ENCODE measurements at places on chromosomes 1 and 21.

DNA sequence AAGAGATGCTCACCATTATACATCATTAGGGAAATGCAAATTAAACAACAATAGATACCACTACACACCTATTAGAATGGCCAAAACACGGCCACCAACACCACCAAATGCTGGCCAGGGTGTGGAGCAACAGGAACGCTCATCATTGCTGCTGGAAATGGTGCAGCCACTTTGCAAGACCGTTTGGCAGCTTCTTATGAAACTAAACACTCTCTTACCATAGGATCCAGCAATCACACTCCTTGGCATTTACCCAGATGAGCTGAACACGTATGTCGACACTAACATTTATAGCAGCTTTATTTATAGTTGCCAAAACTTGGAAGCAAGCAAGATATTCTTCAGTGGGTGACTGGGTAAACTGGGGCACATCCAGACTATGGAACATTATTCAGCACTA lies 28.9 kb upstream of the ADARB1 start:
- ATAC-seq = no peak

DNA sequence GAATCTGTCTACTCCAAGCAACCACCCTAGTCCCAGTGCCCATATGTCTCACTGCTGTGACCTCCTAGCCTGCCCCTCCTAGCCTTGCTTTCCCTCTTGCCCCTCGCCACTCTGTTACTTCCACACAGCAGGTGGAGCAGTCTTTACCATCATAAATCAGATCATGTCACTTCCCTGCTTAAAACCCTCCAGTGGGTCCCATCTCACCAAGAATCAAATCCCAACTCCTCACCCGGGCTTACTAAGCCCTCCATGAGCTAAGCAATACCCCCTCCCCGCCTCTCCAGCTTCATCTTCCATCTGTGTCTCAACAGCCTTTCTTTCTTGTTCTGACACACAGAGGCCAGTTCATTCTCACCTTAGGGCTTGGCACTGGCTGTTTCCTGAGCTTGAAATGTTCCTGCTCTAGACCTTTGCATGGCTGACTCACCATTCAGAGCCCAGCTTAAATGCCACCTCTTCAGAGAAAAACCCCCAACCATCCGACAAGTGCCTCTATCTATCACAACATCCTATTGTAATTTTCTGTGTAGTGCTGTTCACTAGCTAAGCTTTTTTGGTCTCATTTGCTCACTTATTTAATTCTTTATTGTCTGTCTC lies 22.3 kb downstream of the KNCN start:
- peak; percentile 45 for ATAC-seq

DNA sequence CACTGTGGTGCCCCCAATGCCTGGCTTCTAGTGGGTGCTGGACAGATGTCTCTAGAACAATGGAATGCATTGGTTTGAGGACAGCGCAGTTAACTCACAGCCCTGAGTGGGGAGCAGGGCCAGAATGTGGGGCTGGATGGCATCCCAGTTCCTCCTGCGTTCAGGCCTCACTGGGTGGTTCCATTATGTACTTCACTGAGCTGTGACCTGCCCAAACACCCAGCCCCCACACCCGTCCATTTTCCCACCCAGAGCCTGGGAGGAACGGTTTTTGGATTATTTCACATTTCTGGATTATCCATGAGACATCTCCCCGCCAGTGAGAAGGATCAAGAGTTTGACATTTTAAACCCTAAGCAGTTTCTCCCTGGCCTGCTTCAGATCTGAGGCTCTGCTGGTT lies 55.3 kb upstream of the WASF2 start:
- no peak for ATAC-seq

DNA sequence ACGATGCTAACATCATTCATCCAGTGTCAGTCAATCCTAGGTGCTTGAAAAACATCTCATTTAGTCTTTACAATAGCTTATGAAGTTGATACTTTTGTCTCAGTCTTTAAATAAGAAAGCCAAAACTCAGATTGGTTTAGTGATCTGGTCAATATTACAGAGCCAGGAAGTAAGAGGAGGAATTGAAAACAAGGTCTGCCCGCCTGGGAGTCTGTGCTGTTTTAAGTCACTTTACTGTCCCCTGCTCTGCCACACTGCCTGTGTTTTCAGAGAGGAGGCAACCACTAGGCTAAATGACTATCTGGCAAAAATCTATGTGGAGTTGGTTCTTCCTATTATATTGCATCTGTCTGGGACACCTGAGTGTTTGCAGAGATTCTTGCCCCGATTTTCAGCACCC lies 62.3 kb downstream of the ST6GALNAC3 start:
- no peak for ATAC-seq

DNA sequence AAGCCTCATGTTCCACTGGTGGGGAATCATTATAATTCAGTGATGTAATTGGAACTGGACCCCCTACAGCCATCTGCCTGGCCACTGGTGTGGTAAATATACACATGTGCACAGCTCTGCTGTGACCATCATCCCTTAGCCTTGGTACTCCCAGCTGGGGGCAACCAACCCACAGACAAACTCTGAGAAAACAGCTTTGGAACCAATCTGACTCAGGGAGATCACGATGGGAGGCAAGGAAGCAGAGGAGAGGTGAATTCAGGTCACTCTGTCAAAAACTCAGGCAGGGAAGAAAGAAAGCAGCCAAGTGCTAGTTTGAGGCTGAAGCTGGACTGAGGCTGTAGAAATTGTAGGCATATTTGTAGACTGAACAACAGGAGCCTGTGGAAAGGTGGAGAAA lies 197.8 kb upstream of the GALNT2 start:
- ATAC-seq = no peak

GRCh38 chr1:94741510-94741909 lies 78.6 kb upstream of the SLC44A3 start:
- ATAC-seq = no peak

DNA sequence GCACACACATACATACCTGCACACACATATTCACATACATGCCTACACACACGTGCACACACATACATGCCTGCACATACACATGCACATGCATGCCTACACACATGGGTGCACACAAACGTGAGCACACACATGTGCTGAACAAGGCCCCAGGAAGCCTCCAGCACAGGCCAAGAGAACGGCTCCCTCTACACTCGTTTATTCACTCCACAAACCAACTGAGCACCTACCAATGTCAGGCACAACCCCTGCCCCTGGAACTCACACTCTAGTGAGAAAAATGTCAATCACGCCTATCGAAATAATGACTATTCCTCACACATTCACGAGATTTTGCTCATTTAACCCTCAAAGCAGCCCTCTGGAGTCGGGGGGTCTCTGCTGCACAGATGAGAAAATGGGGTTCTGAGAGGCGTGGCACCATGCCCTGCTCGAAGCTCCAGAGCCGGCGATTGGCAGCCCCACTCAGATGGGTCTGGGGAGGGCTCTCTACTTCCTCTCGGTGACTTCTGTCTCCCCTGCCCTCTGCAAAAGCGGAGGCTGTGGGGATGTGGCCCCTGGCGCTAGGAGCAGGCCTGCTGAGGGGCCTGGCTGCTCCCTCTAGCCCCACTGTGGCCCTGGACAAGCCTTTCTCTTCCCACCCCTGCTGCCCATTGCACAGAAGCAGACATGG lies 90.2 kb upstream of the RUNX3 start:
- no peak for ATAC-seq

- no peak for ATAC-seq
Measured at GRCh38 chr21:15204140-15204969, 139.6 kb upstream of the NRIP1 start.

DNA sequence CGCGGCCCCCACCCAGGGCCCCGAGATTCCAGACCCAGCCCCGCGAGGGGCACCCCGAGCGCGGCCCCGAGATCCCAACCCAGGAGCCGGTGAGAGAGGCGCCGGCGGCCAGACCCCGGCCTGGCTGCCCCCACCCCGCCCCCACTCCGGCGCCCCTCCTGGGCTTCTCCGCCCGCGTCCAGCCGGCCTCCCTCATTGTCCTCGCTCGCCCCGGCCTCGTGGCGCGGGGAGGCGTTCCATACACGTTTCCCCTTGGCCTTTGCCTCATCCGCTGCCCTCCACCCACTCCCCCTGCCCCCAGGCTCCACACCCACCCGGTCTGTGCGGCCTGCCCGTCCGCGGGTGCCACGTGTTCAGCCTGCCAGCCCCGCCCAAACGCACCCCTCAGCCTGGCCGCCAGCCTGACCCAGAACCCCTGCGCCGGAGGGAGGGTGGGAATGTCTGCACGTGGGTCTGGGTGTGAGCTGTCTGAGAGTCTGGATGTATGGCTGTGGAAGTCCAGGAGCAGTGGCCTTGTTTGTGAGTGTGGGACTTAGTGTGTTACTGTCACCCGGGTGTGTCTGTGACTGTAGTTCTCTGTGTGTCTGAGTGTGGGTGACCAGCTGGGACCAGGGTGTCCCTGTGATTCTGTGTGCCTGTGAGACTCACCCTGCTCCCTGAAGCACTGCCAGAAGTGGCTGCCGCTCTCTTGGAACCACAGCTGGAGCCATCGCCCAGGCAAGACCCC lies 681 bp downstream of the B4GALT2 start:
- ATAC-seq = peak; percentile 9

- peak; percentile 44 for ATAC-seq
Measured at GRCh38 chr1:77313491-77313890, 31.7 kb downstream of the AK5 start.

DNA sequence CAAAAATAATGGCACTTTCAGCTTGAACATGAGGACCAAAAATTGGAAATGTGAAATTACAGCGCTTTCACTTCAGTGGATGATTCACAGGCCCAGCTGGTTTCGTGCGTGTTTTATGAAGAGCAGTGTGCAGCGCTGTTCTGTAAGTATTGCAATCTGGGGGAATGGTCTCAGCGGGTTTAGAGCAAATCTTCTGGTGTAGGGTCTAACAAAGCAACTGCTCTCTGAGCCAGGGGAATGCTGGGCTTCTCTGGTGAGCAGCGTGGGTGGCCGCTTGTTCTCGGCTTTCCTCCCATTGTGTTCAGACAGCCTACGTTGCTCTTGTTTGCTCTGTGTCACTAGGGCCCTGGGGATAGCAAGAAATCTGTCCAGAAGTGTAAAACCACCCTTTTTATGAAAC lies 42.4 kb upstream of the GADD45A start:
- ATAC-seq = no peak

- ATAC-seq = no peak
Measured at GRCh38 chr1:150751443-150751842, 14.1 kb downstream of the CTSS start.

GRCh38 chr21:41705546-41706262 lies 61.1 kb downstream of the RIPK4 start:
- no peak for ATAC-seq

DNA sequence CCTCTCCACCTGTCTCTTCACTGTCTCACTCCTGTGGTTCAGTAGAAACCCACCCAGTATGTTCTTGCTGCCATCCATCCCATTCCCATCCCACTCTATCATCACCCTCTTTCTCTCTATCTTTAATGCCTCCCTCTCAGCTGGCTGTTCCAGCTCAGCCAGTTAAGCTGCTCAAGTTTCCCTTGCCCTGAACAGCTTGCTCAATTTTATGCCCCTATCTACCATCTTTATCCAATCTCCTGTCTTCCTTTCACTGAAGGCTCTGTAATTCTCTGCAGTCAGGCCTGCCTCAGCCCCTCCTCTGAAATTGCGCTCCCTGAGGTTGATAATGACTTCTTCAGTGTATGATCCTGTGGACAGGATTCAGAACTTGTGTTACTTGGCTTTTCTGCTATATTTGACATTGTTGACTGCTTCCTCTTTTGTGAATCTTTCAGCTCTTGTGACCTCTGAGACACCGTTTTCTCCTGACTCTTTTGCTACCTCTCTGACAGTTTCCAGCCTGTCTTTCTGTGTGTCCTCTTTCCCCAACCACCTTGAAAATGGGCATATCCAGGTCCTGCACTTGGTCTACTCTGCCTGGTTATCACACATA lies 13.9 kb upstream of the BCAR3 start:
- ATAC-seq = no peak

GRCh38 chr1:77100875-77101274 lies 118.4 kb downstream of the PIGK start:
- ATAC-seq = no peak

DNA sequence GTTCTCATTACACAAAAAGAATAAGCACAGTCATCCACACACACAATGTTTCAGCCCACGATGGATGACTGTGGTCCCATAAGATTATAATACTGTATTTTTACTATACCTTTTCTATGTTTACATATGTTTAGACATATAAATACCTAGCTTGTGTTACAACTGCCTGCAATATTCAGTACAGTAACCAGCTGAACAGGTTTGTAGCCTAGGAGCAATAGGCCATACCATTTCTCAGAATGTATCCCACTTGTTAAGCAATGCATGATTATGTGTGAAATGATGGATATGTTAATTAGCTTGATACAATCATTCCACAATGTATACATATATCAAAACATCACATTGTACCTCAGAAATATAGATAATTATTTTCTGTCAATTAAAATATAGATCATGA lies 33.2 kb upstream of the SAMD13 start:
- ATAC-seq = peak; percentile 69

DNA sequence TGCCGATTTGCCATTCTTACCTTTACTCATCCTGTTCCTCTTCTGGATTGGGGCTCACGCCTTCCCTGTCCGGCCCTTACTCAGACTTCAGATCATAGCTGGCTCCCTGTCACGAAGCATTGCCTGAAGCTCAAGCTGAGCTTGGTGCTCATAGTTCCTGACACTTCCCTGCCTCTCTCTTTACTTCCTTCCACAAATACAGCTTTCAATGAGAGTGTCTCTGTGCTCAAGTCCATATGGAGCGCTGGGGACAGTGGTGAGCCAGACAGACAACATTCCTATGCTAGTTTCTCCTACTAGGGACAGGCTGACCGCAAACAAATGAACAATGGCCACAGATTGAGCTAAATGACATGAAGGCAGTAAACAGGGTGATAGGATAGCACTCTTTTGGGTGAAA lies 38.1 kb downstream of the HHAT start:
- peak; percentile 43 for ATAC-seq

- no peak for ATAC-seq
Measured at GRCh38 chr1:51093581-51093980, 8.4 kb upstream of the C1orf185 start.

GRCh38 chr1:103160281-103160680 lies 52.0 kb upstream of the COL11A1 start:
- ATAC-seq = no peak

GRCh38 chr1:160711276-160711601 lies 383 bp downstream of the CD48 start:
- no peak for ATAC-seq

GRCh38 chr1:183291802-183292514 lies 105.9 kb downstream of the LAMC2 start:
- ATAC-seq = no peak

GRCh38 chr1:37673920-37674319 lies 18.4 kb upstream of the CDCA8 start:
- peak; percentile 36 for ATAC-seq

DNA sequence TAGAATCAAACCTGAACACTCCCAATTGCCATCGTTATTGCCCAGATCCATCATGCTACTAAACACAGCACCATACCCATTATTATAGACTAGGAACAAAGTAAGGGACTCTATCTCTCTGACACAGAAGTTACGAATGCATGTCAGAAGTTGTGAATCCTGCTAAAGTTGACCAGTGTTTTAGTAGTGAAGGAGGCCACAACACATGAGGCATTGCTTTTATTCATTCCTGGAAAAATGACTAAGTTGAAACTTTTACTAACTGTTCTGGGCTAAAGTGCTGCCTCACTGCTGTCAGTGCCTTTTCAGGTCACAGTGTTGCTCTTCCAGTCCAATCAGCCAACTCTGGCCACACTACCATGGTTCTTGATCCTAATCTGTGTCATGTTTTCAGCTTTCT lies 911.1 kb downstream of the TTLL7 start:
- no peak for ATAC-seq

GRCh38 chr1:239455743-239456142 lies 69.4 kb downstream of the CHRM3 start:
- no peak for ATAC-seq

All from esophagus mucosa (tissue), 1 donor.